Type B pancreatic cell (in vitro differentiated cells): ENCODE measurements at places on chromosomes 6 and 20.
A peak's percentile ranks its signal among the peaks of the same experiment; 100 is the strongest.

DNA sequence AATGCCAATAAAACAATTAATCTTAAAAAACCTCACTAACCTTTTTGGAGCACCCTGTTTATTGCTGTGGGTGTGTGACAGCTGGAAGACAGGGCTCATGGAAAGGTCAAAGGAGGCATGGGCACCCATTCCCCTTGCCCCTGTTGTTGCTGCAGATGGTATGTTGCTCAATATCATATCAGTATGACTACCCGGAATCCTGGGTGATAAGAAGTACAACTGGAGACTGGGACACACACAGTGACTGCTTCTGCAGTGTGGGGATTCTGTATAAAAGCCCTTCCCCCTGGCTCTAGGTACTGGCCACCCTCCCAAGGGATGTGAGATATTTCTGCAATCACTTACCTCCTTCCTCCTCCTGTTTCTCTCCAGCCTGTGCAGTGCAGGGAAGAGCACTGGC lies 47.3 kb upstream of the IL20RA start:
- no peaks in the 10 kb centered on the region for H3K36me3 ChIP-seq
- H3K27ac ChIP-seq, result no peak overlapping the region
- H3K4me3 ChIP-seq, result no peak overlapping the region
- no peak for DNase-seq
- no peaks in the 10 kb centered on the region for H3K27me3 ChIP-seq
- no peaks in the 10 kb centered on the region for H3K4me1 ChIP-seq

DNA sequence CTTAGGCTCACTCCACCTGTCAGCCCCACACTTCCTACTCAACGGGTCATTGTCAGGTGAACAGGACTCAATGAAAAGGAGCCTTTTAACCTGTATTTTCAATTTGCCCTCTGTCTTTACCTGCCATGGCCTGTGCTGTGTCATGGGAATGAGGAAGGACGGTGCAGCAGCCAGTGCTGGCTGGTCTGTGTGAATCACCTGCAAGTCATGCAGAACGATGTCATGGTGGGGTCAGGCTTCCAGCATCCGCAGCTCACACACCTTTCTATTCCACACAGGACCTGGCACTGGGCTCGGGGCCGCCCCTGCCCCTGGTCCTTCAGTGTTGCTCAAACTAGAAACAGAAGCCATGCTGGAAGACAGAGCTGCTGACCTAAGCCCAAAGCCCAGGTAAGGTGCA lies 188.7 kb upstream of the GMDS start:
- peaks cover 6% of the 10 kb centered on the region for H3K36me3 ChIP-seq
- no peak overlapping the region for H3K4me3 ChIP-seq
- peaks cover 37% of the 10 kb centered on the region for H3K4me1 ChIP-seq
- H3K27me3 ChIP-seq, result peaks cover 6% of the 10 kb centered on the region
- peak overlapping the region; percentile 41 for H3K27ac ChIP-seq

DNA sequence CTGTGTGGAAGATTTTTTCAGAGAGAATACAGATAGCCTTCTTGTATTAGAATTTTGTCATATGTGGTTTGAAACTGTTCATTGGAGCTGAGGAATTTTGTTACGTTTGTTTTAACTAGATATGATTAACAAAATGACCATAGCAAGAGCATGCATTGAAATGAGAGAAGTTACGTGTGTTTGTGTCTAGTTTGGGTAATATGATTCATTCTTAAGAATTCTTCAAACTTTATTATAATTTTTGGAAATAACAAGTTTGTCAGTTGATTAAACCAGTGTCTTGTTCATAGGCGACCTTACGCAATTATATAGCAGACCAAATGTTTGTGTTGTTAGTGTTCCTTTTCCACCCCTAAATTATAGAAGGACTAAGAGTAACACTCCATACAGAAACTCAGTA lies 5.5 kb downstream of the GMNN start:
- no peaks in the 10 kb centered on the region for H3K27me3 ChIP-seq
- DNase-seq, result no peak
- H3K4me1 ChIP-seq, result peaks cover 23% of the 10 kb centered on the region
- peak overlapping the region; percentile 70 for H3K4me3 ChIP-seq

DNA sequence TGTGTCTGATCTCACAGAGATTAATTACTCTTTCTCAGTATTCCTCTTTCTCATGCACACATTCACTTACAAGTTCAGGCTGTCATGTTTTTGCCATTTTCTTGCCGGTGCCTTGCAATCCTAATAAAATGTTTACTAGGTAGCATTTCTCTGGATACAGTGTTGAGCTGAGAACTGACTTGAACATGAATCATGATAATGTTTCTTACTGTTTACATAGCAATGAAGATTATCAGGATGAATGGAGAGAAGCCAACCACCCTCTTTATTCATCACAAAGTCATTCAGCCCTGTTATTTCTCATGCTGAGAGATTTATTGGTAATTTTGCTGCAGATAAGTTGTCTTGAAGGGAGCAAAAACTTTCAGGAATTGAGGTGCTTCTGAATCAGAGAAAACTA lies 185.5 kb upstream of the ECI2 start:
- no peaks in the 10 kb centered on the region for H3K27me3 ChIP-seq
- no peak for DNase-seq
- H3K27ac ChIP-seq, result peak overlapping the region; percentile 66
- H3K4me1 ChIP-seq, result peaks cover 51% of the 10 kb centered on the region

GRCh38 chr6:2656460-2657079 lies 94.2 kb downstream of the MYLK4 start:
- no peak overlapping the region for H3K4me3 ChIP-seq
- no peak overlapping the region for H3K27ac ChIP-seq
- no peaks in the 10 kb centered on the region for H3K27me3 ChIP-seq
- no peaks in the 10 kb centered on the region for H3K4me1 ChIP-seq

GRCh38 chr6:7108964-7109836 lies 1.4 kb downstream of the RREB1 start:
- peaks cover 3% of the 10 kb centered on the region for H3K36me3 ChIP-seq
- no peaks in the 10 kb centered on the region for H3K27me3 ChIP-seq
- H3K4me1 ChIP-seq, result peaks cover 39% of the 10 kb centered on the region
- H3K27ac ChIP-seq, result peak overlapping the region; percentile 94
- peak; percentile 73 for DNase-seq

GRCh38 chr20:38338849-38339520 lies 7.3 kb upstream of the LBP start:
- H3K4me3 ChIP-seq, result no peak overlapping the region
- no peaks in the 10 kb centered on the region for H3K36me3 ChIP-seq
- DNase-seq, result no peak
- no peak overlapping the region for H3K27ac ChIP-seq

GRCh38 chr6:32087574-32088486 lies 21.3 kb downstream of the TNXB start:
- H3K27ac ChIP-seq, result no peak overlapping the region
- peaks cover 36% of the 10 kb centered on the region for H3K27me3 ChIP-seq

DNA sequence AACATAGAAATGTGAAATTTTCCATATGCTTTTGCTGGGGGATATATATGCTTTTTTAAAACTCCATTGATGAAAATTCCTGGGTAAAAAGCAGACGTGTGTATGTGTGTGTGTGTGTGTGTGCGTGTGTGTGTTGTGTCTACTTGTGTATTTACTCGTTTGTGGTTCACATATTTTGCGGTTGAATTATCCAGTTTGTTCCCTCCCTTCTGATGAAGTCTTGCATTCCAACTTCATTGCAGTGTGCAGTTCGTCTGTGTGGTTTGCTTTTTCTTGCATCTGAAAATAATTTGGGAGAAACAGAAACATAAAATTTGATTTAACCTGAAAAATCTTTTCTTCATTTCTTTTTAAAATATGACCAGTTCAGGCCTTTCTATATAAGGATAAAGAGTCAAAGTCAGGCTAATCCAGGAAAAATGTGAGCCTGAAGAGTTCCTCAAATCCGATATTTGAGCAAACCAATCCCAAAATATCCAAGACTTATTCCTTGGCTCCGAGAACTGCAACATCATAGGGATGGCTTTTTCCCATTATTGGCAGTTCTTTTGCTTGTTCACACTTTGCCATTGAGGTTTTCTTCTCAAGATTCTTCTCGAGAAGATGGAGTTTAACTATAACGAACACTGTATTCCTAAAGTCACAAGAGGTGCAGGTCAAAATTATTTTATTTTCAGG lies 202.2 kb upstream of the CCN2 start:
- no peak overlapping the region for H3K4me3 ChIP-seq
- H3K27ac ChIP-seq, result no peak overlapping the region
- no peaks in the 10 kb centered on the region for H3K36me3 ChIP-seq
- DNase-seq, result no peak
- no peaks in the 10 kb centered on the region for H3K27me3 ChIP-seq

- H3K27me3 ChIP-seq, result no peaks in the 10 kb centered on the region
- no peaks in the 10 kb centered on the region for H3K36me3 ChIP-seq
- no peak for DNase-seq
- H3K4me3 ChIP-seq, result no peak overlapping the region
- H3K4me1 ChIP-seq, result peaks cover 4% of the 10 kb centered on the region
These were observed 150.6 kb downstream of the HIVEP2 start for GRCh38 chr6:142794424-142794823.

GRCh38 chr6:110366256-110366655 lies 8.1 kb upstream of the METTL24 start:
- H3K36me3 ChIP-seq, result no peaks in the 10 kb centered on the region
- H3K27me3 ChIP-seq, result peaks cover 8% of the 10 kb centered on the region
- H3K4me1 ChIP-seq, result peaks cover 40% of the 10 kb centered on the region
- H3K27ac ChIP-seq, result peak overlapping the region; percentile 5
- DNase-seq, result no peak

DNA sequence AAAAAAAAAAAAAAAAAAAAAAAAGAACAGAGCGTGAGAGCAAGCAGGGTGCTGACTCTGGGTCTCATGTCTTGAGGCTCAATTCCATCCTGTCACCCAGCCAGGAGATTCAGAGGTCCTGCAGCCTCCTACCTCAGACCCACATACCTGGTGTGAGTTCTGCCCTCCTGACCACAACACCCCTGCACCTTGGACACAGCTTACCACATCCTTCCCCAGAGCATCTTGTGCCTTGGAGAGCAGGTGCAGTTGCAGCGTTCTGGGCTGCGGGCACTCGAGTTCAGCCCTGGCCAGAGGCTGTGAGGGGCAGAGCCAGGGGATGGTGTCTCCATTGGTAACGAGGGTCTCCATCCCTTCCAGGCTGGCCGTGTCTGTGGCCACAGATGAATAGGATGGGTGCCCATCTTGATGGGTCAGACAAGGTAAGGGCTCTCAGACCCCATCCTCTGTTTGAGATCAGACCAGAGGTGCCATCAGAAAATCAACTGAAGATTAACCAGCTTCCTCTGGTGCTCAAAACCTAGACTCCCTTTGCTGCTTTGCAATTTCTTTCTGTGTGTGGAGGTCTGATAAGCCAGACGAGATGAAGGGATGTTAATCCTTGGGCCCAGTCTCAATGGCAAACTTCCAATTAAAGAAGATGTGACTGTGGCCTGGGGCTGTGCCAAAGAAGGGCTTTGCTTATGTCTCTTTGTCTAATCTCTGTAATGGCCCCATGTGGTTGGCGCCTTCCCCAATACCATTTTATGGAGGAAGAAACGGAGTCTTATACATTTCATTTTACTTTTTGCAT lies 14.7 kb upstream of the ZNF831 start:
- H3K27me3 ChIP-seq, result peaks cover 10% of the 10 kb centered on the region
- DNase-seq, result no peak
- no peak overlapping the region for H3K27ac ChIP-seq
- H3K4me3 ChIP-seq, result no peak overlapping the region

GRCh38 chr20:58421497-58421850 lies 32.4 kb downstream of the VAPB start:
- H3K4me3 ChIP-seq, result no peak overlapping the region
- no peaks in the 10 kb centered on the region for H3K27me3 ChIP-seq
- peaks cover 19% of the 10 kb centered on the region for H3K4me1 ChIP-seq
- H3K27ac ChIP-seq, result no peak overlapping the region
- H3K36me3 ChIP-seq, result peaks cover 19% of the 10 kb centered on the region
- DNase-seq, result no peak

- no peaks in the 10 kb centered on the region for H3K36me3 ChIP-seq
- no peak for DNase-seq
- peaks cover 8% of the 10 kb centered on the region for H3K4me1 ChIP-seq
- peaks cover 3% of the 10 kb centered on the region for H3K27me3 ChIP-seq
- no peak overlapping the region for H3K4me3 ChIP-seq
These were observed 105.5 kb downstream of the IPCEF1 start for GRCh38 chr6:154251116-154251515.

- peak overlapping the region; percentile 89 for H3K27ac ChIP-seq
- H3K36me3 ChIP-seq, result peaks cover 3% of the 10 kb centered on the region
- H3K4me3 ChIP-seq, result peak overlapping the region; percentile 90
- H3K4me1 ChIP-seq, result peaks cover 13% of the 10 kb centered on the region
These were observed 644 bp downstream of the RBL1 start for GRCh38 chr20:37095108-37095598.

DNA sequence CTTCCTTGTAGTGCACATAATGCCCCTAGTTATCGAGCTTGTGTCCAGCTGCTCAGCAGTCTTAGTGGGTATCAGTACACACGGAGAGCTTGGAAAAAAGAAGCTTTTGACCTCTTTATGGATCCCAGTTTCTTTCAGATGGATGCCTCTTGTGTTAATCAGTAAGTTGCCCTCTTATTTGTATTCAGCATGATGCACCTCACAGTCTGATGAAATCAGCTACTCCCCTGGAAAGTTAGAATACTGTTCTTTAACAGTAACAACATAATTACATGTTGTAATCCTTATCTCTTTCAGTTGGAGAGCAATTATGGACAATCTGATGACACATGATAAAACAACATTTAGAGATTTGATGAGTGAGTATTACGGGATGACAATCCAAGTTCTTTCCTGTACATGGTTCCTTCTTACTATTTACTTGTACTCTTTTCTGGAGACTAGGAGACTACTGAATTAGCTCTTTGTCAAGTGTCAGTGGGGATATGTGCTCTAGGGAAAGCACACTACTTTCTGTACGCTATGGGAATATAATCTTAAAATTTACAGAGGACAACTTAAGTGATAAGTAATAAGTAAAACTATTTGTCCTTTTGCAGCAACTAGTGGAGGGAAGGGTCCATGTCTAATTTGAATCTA lies 39.1 kb downstream of the PGM3 start:
- no peak overlapping the region for H3K27ac ChIP-seq
- H3K4me1 ChIP-seq, result no peaks in the 10 kb centered on the region
- peaks cover 19% of the 10 kb centered on the region for H3K36me3 ChIP-seq

- H3K36me3 ChIP-seq, result peaks cover 31% of the 10 kb centered on the region
- no peaks in the 10 kb centered on the region for H3K27me3 ChIP-seq
- H3K27ac ChIP-seq, result no peak overlapping the region
- H3K4me3 ChIP-seq, result no peak overlapping the region
These were observed 24.4 kb downstream of the ARG1 start for GRCh38 chr6:131597446-131597845.

GRCh38 chr20:56630506-56631317 lies 1.6 kb downstream of the TFAP2C start:
- H3K4me1 ChIP-seq, result peaks cover 28% of the 10 kb centered on the region
- no peak overlapping the region for H3K27ac ChIP-seq
- H3K36me3 ChIP-seq, result peaks cover 22% of the 10 kb centered on the region
- DNase-seq, result peak; percentile 74
- H3K27me3 ChIP-seq, result peaks cover 81% of the 10 kb centered on the region

DNA sequence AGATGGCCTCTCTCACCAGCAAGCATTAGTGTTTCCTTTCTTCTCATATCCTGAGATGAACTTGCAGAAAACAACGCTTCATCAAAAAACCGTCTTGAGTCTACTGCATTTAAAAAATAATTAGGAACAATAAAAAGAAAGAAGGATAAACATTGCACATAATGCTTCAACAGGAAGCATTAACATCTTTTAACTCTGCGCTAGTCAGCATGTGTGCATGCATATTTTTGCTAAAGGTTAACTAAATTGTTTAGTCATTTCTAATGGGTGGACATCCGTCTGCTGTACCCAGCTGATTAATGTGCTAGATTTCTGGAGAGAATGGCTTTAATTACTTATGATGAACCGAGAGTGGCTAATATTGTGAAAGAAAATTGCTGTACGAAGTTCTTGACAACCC lies 349.3 kb downstream of the SOX4 start:
- DNase-seq, result no peak
- H3K36me3 ChIP-seq, result no peaks in the 10 kb centered on the region
- no peak overlapping the region for H3K4me3 ChIP-seq
- peaks cover 35% of the 10 kb centered on the region for H3K4me1 ChIP-seq
- H3K27ac ChIP-seq, result peak overlapping the region; percentile 10
